Ovary (tissue), 10 donors: ENCODE measurements at places on chromosomes 3 and 15.

DNA sequence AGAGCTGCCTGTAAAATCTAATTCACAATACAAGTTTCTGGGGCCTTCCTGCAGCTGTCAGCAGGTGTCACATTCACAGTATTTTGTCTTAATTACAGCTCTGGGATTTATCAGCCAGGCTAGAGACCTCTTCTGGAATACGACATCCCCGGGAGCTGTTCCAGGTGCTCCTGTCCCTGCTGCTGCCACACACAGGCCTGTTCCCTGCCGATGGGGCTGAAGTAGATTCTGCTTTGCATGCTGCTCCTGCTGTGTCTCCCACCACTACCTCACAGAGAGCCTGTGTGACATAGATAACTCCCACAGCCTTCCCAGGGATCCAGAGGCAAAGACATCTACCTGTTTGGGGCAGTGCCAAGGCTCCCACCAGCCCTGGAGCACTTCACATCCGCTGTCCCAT is 20.4 kb downstream of the COLQ start:
- no peak for DNase-seq

- no peak for DNase-seq
These were observed 125.2 kb upstream of the ADPGK start for GRCh38 chr15:72908713-72909112.

- DNase-seq = no peak
These were observed 2.8 kb downstream of the TOP2B start for GRCh38 chr3:25661694-25662437.

DNA sequence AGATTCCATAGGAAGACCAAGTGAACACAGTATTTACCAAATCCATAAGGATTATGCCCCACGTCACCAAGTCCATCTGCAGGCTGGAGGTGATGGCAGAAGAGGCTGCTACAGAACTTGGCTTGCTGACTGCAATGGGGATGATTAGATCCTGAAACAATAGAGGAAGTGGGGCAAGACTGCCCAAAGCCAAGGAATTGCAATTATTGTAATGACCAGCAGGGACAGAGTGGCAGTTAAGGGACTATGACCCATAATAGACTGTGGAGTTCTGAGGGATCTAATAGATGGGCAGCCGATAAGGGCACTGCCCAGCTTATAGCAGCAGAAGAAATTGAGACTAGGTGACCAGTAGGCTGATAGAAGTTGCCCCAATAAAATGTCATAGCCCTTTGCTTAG is 108.4 kb downstream of the MINAR1 start:
- DNase-seq = no peak

- DNase-seq = no peak
These were observed 25.7 kb upstream of the NEO1 start for GRCh38 chr15:73026511-73027054.

- no peak for DNase-seq
These were observed 107.0 kb upstream of the NSMCE3 start for GRCh38 chr15:29376590-29376989.

- DNase-seq = no peak
These were observed 12.3 kb downstream of the BOC start for GRCh38 chr3:113223475-113224281.

DNA sequence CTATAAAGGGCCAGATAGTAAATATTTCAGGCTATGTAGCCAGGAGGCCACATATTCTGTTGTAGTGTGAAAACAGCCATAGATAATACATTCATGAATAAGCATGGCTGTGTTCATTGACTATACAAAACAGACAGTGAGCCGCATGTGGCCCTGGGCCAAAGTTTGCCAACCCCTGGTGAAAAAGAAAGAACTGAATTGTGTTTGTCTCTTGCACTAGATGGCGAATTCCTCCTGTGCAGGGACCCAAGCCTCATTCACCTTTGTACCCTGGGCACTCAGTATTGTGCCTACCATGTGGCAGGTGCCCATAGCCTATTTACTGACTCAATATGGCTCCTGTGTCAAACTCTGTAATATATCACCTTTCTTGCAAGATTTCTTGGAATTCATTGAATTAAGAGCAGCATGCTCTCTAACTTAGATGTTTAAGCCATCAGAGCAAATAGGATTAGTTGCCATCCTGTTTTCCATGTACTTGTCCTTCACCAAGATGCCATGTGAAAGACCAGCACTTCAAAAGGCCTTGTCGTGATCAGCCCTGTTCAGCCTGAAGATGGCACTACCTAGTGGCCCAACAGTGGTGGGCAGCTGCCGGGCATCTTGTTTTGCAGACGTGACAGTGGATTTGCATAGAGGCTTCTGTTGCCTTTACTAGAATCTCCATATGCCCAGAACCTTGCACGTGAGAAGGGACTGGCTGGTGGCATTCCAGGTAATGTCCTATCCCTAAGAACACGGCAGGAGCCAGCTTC is 50.9 kb upstream of the CMTM7 start:
- DNase-seq = no peak

GRCh38 chr3:107752202-107752990 is 229.6 kb downstream of the BBX start:
- DNase-seq = no peak

DNA sequence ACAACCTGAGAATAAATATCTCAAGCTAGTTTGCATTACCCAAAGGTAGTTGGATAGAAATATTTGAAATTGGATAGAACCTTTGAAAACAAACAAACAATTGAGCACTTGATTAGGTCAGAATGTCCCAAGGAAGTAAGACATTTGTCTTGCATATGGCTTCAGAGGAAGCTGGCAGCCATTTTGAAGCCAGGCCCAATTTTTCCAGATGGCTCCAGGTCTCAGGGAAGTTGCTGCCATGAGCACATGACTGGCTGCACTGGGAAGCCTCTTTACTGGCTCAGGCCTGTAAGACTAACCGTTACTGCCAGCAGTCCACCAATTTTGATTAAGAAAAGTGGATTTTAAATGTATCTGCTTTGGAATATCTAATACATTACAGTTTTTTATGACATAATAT is 448.9 kb upstream of the DPH6 start:
- no peak for DNase-seq

DNA sequence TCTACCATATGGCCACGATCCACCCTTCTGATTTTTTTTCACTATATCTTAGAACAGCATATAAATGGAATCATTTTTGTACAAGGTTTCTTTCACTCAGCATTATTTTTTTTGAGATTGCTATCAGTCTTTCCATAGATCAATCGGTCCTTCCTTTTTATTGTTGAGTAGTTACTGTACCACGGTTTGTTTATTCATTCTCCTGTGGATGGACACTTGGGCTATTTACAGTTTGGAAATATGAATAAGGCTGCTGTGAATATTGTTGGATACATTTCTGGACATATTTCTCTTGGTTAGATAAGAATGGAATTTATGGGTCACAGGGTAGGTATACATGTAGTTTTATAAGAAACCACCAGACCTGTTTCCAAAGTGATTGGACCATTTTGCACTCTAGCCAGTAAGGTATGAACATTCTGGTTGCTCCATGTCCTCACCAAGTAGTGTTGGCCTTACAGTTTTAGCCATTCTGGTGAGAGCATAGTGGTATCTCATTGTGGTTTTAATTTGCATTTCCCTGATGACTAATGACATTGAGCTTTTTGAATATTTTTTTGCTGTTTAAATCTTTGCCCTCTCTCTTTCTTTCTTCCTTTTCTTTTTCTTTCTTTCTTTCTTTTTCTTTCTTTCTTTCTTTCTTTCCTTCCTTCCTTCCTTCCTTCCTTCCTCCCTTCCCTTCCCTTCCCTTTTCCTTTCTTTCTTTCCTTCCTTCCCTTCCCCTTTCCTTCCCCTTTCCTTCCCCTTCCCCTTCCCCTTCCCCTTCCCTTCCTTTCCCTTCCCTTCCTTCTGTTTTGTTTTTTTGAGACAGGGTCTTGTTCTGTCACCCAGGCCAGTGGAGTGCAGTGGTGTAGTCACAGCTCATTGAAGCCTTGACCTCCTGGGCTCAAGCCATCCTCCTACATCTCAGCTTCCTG is 49.2 kb downstream of the LRRK1 start:
- no peak for DNase-seq

GRCh38 chr3:136093771-136094170 is 102.4 kb downstream of the MSL2 start:
- DNase-seq = no peak

GRCh38 chr3:101179637-101180036 is 140.7 kb downstream of the IMPG2 start:
- DNase-seq = no peak

DNA sequence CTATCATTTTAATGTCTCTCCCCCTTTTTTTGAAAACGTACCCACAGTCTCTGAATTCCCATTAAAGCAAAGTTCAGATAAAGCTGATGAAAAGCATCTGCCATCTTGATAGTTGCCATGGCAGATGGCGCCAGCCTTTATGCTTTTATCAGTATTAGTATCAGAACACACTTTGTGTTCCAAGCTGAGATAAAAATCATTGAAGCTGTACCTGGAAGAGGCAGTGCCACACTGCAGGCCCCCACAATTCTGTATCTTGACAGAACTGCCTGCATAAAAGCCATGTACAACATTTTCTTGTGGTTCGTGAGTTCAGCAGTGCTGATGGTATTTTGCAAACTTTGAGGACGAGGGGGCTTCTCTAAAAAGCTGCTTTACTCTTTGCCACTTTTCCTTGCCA is 311.7 kb downstream of the SATB1 start:
- no peak for DNase-seq

- DNase-seq = no peak
These were observed 100.4 kb upstream of the TGFBR2 start for GRCh38 chr3:30505866-30506520.

- no peak for DNase-seq
These were observed 135.9 kb downstream of the RSL24D1 start for GRCh38 chr15:55060836-55061235.

DNA sequence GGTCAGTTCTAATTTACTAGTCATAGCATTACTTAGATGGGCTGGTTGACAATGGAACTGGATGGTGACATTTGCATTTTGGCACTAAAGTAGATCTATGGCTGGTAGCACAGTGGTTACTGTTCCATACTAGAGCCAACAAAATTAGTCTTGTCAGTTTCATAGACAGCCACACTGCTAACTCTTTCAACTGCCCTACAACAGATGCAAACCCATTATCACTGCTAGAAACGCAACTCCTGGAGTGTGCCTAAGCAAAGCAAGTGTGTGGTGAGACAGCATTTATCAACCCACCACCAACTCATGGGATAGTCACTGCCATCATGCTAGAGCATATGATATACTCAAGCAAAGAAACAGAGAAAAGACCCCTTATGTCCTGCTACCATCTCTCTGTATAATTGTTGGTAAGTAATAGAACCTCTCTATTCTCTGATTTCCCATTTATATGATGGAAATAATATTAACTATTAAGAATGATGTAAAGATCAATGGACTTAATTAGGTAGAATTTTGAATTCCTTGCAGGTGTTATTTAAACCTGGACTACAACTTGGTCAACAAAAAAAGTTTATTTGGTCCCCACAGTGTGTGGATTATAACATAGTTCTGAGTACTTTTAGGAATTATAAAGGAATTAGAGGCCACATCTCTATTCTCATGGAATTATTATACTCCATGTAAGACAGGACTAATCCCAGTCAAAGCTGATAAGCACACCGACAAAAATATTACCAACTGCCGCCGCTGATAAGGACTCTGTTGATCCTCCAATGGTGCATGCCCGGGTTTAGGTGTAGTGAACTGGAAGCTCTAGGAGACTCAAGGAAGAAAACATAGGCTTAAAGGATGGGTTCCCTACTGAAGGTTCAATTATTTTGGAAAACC is 19.9 kb upstream of the ABHD5 start:
- no peak for DNase-seq

- no peak for DNase-seq
These were observed 314.1 kb downstream of the NLGN1 start for GRCh38 chr3:173711619-173712018.

DNA sequence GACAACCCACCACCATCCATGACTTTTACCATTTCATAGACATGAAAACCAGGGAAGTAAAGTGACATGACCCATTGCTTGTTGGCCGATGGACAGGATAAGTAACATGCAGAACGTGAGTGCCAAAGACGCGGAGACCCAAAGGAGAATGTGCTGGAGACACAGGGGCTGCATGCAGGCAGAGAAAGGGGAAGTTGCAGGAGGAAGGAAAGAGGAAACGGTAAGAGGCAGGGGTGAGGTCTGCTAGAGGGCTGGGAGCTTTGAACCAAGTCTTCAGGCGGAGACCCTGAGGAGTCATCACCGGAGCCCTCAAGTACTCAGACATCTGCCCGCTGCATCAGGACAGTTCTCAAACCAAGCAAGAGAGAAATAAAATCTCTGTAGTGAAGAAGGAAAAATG is 34.9 kb downstream of the MAGEF1 start:
- DNase-seq = no peak

GRCh38 chr15:80931191-80931590 is 58.4 kb downstream of the MESD start:
- DNase-seq = no peak

DNA sequence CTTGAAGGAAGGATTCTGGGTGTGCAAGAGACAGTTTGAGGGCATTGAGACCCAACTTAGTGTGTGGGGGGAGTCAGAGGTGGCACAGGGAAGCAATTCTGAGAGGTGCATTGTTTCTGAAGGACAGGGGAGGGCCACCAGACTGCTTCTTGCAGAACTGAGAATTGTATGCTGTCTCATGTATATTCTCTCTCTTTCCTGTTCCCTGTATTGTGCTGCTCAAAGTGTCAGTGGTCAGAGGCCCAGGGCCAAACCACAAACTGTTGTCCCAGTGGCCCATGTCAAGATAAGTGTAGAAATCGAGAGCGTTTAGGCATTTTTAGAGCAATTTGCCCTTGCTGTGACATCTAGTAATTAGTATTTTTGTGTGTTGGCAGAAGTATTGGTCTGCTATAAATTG is 567.1 kb downstream of the EDEM1 start:
- DNase-seq = peak; percentile 45

DNA sequence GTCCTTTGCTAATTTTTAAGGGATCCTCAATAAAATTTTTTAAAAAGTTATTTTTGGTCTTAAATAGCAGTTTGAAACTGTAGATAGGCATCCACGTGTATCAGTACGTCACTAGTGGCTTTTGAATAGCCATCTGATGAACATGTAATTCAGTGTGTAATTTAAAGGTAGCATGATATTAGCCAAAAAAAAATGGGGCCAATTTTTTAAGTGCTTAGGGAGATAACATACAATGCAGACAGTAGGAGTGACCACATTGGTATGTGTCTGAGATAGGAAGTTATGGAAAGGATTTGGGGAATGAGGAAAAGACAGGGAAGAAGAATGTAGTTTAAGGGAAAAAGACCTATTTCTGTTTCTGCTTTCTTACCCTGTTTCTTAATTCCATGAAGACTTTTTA is 2.5 kb downstream of the AP4E1 start:
- no peak for DNase-seq
